ENCODE measurements at places on chromosomes 2 and 18.

GRCh38 chr2:238581126-238581525 lies 154.4 kb downstream of the ASB1 start:
- no peak for DNase-seq

DNA sequence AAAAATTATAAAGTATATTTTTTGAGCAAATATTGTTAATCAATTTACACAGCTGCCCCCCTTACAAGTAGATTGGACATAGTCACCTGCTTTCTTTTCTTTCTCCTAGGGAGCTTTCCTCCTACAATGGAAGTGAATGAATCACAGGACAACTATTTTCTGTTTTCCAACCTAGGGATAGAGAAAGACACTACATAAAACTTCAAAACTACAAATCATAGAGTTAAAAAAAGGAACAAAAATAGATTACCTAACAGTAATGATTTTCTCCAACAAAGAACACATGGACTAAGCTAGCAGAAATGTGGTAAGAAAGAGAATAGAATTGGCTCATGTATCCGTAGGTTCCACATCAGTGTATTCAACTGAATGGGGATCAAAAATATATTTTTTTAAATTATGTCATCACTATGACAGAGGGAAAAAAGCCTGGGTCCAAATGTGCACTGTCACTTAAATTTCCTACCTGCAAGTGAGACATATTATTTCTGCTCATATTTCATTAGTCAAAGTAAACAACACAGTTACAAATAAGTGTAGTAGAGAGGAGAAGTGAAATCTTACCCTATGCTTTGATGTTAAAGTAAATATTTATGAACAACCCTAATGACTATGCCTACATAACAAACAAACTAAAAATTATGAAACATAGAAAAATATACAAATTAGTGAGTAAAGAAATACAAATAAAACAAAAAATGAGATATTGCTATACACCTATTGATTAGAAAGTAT lies 756.7 kb downstream of the SOCS6 start:
- DNase-seq: no peak

DNA sequence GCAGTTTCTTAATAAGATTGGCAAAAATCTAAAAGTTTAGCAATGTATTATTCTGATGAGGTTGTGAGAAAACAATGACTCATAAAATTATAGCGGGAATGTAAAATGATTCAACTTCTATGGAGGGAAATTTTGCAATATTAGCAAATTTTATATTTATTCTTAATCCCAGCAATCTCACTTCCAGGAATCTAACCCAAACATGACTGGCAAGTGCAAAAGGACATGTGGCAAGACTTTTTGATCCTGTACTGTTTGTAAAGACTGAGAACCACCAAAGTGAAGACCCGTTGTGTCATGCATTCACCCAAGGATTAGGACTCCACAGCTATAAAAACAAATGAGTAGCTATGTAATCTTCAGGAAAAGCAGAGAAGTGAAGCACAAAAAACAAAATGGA lies 234.8 kb upstream of the KYNU start:
- DNase-seq: no peak

DNA sequence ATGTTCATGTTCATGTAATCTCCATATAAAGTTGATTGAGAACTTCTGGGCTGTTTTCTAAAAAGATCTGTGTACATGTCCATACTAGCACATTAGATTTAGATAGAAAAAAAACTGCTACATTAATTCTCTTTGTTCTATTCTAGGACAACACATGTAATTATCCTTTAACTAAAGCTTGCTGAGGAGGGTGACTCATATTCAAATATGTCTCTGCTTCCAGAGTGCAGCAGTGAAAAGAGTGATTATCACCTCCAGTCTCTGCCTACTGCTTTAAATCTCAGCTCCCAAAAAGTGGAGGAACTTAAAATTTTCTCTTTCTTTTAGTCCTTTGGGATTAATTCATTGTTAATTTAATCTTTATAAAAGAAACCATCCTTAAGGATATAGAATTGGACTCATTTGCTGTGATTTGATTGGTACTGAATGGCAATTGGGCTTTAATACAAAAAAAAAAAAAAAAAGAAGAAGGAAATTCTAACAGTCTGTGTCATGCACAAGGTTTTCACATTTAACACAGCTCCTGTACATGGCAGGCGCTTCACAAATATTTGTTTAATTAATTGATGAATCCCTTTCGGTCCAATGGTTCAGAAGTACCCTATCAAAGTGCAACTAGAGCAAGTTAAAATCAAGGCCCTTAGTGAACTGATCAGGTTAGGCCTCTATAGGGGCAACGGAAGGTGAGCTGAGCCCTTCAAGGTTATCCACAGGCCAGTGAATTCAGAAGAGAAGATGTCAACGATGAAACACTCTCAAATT lies 214.0 kb upstream of the KCNJ3 start:
- DNase-seq: no peak

DNA sequence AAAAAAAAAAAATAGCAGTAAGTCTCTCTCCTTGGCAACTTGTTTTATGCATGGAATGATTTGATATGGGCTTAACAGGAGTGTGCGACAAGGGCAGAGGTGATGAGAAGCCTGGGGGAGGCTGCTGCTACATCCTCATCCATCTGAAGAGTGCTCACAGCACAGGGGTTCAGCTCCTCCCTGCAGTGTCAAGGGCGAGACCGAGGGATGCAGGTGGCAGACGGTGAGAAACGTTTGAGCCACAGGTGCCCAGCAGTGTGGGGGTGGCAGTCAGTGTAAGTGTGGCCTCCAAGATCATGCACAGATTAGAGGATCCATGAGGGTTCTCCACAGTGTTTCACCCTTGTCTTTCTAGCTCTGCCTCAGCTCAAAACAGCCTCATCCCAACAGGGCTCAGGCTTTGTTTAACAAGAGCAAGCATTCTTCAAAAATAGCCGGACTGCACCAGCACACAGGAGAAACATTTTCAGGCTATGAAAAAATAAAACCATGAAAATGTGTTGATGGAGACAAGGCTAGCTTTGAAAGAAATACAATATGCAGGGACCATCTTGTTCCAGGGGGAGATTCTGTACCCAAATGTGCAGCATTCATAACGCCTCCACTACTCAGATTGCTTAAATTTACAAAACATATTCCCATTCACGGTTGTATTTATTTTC lies 324.5 kb upstream of the MYT1L start:
- DNase-seq: no peak

Data from urothelium cell line (cell line).